ENCODE measurements at places on chromosomes 5 and 9.

GRCh38 chr5:55865831-55866230 lies 14.7 kb downstream of the IL31RA start:
- no peak for DNase-seq

GRCh38 chr5:149474198-149474597 lies 77.0 kb downstream of the CSNK1A1 start:
- no peak for DNase-seq

DNA sequence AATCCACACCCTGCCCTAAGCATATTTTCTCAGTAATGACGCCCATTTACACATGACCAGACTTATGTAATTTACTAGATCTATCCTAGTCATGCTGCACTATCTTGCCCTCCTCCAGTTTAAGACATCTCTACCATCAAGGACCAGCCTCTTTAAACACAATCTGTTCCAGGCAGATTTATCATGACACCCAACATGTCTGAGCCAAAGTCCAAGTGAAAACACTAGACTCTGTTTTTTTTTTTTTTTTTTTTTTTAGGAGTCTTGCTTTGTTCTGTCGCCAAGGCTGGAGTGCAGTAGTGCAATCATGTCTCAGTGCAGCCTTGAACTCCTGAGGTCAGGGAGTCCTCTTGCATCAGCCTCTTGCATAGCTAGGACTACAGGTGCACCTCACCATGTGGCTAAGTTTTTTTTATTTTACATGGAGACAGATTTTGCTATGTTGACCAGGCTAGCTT lies 354.6 kb downstream of the ARRDC3 start:
- DNase-seq: no peak

- no peak for DNase-seq
Measured at GRCh38 chr9:25260046-25260445, 418.2 kb downstream of the TUSC1 start.

GRCh38 chr5:159987031-159987674 lies 21.8 kb upstream of the TTC1 start:
- peak; percentile 57 for DNase-seq

DNA sequence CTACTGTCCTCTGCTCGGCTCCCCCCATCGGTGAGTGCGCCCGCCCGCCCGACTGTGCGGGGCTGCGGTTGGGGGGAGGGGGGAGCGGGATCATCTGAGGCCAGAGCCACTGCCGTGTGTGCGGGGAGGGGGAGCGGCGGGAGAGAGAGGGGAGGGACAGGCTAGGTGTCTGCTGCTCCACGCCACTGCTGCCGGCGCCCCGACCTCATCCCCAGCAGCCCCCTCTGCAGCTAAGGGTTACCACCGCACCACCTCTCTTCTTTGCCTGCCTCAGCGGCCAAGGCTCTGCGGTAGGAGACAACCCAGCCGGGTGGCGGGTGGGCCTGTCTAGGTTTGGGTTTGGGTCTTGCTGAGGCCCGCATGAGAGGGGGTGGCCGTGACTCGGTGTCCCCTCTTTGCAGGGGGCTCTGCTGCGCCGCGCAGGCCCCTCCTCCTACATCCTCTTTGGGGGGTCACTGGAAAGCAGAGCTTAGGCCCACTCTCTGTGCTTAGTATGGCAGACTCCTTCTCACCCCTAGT lies 670 bp upstream of the PURA start:
- peak; percentile 18 for DNase-seq

GRCh38 chr9:116737152-116737546 lies 50.0 kb downstream of the TRIM32 start:
- peak; percentile 19 for DNase-seq

GRCh38 chr9:99103054-99103895 lies 1.6 kb upstream of the TGFBR1 start:
- DNase-seq: no peak

DNA sequence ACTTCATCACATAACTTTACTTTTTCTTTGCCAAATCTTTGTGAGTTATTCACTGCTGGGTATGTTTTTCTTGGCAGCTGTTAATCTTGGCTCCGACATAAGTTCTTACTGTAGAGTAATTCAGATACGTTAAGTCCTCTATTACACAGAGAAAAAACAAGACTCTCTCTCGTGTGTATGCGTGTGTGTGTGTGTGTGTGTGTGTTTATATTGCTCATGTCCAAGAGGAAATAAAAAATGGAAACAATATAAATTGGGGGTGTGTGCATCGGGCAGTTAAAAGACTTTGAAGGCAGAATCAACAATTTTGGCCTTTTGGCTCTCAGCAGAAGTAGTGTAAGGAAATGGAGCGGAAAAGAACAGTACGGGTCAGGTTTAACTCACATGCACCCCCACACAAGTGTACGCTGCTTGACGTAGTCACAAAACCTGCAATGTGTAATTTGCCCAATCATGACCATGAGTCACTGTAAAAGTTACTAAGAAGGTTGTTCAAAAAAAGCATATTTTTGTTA lies 67.2 kb upstream of the IFNE start:
- DNase-seq: no peak

DNA sequence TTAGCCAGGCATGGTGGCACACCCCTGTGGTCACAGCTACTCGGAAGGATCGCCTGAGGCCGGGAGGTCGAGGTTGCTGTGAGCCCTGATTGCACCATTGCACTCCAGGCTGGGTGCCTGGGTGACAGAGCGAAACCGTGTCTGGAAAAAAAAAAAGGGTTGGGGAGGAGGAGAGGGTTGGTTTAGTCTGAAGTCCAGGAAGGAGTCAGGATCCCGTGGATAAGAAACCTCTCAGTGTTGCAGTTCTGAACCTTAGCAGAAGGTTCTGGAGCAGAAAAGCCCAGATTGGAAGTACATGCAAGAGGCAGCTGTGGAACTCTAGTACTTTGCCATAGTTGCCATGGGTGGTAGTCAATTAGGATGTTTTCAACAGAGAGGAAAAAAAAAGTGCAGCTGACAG lies 125.2 kb upstream of the CPEB4 start:
- no peak for DNase-seq

- DNase-seq: no peak
Measured at GRCh38 chr9:98135938-98136337, 16.9 kb upstream of the TRIM14 start.

DNA sequence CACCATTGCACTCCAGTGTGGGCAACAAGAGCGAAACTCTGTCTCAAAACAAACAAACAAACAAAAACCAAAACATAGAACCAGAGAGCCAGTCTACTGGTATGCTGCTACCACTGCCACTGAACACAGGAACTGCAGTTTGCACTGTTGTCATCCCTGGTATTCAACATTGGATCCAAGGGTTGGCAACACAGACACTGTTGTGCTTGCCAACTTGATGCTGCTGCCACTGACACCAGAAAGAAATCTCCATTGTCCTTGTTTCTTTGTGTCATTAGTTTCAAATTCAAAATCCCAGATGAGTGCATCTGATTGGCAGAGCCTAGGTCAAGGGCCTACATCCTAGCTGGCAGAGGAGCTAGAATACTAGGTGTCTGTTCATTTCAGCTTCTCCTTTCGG lies 16.2 kb downstream of the HINT1 start:
- DNase-seq: no peak

DNA sequence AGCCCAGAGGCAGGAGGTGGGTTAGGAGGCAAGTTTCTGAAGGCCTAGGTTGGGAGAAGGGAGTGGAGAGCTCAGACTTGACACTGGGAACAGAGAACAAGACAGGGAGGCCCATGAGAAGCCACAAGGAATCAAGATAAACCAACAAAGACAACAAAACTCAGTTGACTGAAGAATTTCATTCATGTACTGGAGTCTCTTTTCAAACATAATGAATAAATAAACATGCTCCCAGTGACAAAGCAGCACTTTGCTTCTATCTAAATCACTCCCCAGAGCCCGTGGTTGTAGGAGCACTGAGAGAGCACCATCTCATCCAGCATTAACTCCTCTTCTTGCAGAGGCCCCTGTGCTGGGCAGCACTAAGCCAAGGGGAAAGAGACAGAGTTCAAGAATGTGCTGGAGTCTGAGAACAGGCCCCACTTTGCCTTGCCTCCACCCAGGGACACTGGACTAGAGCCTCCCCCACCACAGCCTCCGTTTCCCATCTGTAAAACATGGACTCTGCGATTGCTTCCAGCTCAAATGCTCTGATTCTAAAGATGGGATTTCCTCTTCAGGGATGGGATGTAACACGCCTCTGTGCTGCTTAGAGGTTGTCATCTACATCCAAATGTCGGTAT lies 282.0 kb downstream of the SPOCK1 start:
- DNase-seq: no peak

GRCh38 chr9:19940811-19941535 lies 152.1 kb upstream of the SLC24A2 start:
- no peak for DNase-seq

- DNase-seq: no peak
Measured at GRCh38 chr9:93670208-93671019, 94.0 kb downstream of the PHF2 start.

- DNase-seq: no peak
Measured at GRCh38 chr9:133268335-133269056, 6.5 kb downstream of the ABO start.

DNA sequence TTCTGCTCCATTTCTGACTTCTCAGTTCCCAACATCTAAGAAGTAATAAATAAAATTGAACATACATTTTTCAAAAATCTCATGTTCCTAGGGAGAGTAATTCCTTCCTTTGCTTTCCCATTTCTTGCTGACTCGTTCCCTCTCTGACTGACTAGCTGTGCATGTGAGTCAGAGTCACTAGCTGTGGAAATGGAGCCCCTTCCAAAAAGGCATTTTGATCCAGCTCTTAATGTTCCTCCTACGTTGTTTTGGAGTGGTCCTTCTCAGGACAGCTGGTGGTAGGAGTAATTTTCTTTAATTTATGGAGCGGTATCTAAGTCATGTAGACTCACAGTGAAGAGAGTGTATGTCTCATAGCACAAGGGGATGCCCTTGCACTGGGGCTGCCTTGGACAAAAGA lies 460.2 kb downstream of the GADD45G start:
- DNase-seq: no peak

- no peak for DNase-seq
Measured at GRCh38 chr5:178437386-178438075, 152.7 kb downstream of the COL23A1 start.

GRCh38 chr5:10652606-10653005 lies 88.7 kb downstream of the ANKRD33B start:
- no peak for DNase-seq

GRCh38 chr9:135310134-135310533 lies 169.4 kb upstream of the PPP1R26 start:
- DNase-seq: no peak

GRCh38 chr5:141951332-141951781 lies 6.6 kb downstream of the PCDH12 start:
- DNase-seq: no peak
